Activated T-cell treated with anti-CD3 and anti-CD28 coated beads for 48 hours (primary cell): ENCODE measurements at places on chromosomes 7 and 10.

- DNase-seq = no peak
Measured at GRCh38 chr10:47189802-47190201, 110.2 kb upstream of the GDF10 start.

DNA sequence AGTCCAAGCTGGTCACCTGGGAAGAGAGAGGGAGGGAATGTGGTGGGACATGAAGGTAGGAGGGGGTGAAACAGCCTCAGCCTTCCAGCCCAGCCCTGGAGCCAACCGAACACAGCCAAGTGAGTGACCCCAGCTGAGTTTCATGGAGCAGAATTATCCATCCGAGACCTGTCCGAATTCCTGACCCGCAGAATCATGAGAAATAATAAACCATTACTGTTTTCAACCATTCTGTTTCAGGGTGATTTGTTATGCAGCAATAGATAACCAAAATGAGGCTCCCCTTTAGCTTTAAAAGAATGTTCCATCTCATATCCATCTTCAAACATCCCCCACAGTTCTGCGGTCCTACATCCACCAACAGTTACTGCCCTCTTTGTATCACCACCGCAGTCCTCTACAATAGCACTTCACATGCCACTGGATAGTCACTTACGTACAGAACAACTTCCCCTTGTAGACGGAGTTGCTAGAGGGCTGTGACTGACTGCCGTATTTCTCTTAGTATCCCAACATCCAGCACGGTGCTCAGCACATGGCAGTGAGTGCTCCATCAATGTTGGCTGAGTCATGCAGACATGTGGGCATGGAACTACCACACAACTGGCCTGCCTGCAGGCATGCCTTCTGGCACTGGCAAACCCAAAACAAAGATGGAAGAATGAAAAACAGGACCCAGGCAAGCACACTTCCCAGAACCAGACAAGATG lies 18.5 kb downstream of the KIAA1549 start:
- DNase-seq = no peak

DNA sequence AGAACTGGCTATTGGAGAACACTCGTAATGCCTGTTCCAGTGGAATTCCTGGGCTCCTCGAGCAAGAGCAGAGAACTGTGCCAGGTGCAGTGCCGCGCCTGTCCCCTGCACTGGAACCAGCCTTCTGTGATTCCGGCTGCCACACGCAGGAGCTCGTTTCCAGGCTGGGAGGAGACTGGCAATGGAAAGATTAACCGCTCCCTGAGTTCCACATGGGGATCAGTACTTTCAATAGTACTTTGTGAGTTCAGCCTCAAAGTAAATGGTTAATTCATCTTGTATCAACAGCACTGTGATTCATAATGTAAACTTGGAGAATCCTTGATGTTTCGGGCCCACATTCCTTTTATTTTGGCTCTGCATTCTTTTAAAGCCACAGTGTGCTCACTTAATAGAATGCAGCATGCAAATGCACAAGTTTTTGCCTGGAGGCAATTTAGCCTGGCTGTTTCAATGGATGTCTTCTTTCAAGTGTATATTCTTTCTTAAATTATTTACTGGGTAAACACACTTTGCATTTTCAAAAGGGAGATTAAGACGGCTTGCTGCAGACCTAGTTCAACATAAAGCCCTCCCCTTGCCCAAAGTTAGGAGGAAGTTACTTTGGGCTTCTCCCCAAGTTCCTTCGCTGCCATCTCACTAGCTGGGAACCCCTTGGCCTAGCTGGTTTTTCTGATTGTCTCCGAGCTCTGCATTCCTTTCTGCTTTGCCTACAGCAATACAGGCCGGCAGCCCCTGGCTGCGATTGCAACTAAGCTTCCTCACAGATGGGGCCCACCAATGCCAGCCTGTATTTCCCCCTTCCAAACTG lies 138.1 kb upstream of the TCF7L2 start:
- no peak for DNase-seq

GRCh38 chr7:122261442-122261841 lies 43.1 kb downstream of the FEZF1 start:
- DNase-seq = no peak

GRCh38 chr10:79413196-79413595 lies 32.2 kb downstream of the ZCCHC24 start:
- no peak for DNase-seq
